Activated CD4-positive, alpha-beta T cell treated with anti-CD3 and anti-CD28 coated beads, Interleukin-2, amount 50 U/mL, for 24 hours (primary cell): ENCODE measurements at places on chromosomes 16 and 17.
A peak's percentile ranks its signal among the peaks of the same experiment; 100 is the strongest.

DNA sequence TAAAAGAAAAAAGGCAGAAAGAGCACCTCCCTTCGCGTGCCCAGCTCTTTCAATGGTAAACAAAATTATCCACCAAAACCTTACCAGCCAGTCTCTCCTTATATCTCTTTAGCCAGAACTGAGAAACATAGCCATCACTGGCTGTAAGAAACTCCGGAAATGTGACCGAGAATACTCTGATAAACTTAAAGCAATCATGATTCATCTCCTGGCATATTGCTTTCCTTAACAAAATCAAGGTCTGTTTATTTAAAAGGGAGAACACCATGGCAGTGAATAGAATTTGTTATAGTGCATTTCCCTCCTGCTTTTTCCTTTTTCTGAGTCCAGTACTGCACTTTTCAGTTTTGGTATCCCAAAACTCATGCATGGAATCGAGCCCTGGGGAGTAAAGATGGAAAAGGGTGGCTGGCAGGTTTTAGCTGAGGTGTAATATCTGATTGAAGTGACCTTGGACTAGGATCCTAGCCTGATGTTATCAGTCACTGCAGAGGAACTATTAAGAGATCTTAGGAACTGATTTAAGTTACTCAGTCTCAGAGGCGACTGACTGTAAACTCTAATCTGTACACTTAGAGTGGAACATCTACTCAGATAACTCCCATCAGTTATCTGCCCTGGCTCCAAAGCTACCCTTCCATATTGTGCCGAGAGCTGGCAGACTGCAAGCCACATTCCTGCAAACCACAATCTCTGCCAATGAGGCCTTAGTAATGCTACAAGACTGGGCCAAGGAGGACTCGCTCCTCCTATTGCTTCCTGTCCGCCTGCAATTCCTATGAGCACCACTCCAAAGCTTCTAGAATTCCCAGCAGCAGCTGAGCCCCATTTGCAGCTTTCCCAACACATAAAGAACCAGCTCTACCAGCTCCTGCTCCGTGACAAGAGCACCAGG, 7.4 kb upstream of the COX10 start:
- no peak for DNase-seq

GRCh38 chr17:65548269-65548969, 13.0 kb downstream of the AXIN2 start:
- no peak for DNase-seq

- DNase-seq = no peak
Measured at GRCh38 chr17:27355419-27355818, 61.5 kb downstream of the WSB1 start.

GRCh38 chr17:49742166-49742638, 21.7 kb downstream of the FAM117A start:
- DNase-seq = no peak

DNA sequence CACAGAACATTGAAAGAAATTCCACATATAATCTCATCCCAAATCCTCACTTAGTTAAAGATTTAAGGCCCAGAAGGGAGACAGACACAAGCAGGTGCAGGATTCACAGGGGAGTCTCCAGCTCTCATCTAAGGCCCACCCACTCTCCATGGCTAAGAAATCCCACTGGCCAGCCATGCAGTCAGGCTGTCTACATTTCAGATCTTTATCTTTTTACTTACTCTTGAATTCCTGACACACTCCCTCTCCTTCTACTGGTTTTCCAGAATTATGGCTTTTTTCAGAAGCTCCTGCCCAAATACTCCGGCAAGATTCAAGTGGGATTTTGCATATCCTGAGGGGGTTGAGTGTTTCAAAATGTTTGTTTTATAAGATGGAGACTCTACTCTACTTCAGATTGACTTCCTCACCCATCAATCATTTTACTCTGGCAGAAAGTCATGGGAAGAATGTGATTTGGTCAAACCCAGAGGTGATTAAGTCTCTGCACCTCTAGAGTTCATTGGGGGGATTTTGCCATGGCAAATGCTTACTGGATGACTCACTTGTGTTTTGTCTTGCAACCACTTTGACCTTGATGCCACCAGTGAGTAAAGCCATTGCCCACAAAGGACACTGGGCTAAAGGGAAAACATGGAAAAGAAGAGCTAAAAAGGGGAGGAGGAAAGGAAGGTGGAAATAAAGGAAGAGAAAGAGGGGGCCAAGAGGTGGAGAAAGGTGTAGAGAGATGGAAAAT, 688.8 kb upstream of the SALL1 start:
- no peak for DNase-seq

GRCh38 chr17:44892250-44892649, 7.0 kb downstream of the EFTUD2 start:
- DNase-seq = no peak

DNA sequence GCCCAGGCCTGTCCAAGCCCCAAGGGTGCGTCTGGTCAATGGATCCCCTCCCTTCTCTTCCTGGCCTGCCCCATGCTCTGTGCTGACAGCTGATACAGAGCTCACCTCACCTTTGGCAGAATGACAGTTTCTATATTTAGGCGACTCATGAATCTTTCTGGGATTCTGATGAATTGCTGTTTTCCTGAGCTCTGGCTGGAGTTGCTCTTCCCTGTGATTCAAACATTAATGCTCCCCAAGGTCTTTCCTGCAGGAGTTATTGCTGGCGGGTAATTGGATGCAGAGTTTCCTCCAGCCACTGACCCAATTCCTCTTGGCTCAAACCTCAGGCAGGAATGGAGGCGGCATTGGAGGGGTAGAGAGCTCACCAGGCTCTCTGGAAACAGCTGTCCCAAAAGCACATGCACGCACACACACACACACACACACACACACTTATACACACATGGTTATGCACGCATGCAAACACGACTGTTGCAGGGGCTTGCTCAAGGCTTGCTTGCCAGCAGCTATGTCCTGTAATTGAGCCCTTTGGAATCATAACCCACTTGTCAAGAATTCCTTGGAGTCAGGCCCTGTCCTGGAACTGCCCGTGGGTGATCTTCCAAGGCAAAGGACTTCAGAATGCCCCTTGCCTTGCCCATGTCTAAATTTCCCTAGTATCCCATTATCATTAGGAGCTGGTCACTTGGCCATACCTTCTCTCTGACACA, 128.8 kb downstream of the ASIC2 start:
- no peak for DNase-seq

DNA sequence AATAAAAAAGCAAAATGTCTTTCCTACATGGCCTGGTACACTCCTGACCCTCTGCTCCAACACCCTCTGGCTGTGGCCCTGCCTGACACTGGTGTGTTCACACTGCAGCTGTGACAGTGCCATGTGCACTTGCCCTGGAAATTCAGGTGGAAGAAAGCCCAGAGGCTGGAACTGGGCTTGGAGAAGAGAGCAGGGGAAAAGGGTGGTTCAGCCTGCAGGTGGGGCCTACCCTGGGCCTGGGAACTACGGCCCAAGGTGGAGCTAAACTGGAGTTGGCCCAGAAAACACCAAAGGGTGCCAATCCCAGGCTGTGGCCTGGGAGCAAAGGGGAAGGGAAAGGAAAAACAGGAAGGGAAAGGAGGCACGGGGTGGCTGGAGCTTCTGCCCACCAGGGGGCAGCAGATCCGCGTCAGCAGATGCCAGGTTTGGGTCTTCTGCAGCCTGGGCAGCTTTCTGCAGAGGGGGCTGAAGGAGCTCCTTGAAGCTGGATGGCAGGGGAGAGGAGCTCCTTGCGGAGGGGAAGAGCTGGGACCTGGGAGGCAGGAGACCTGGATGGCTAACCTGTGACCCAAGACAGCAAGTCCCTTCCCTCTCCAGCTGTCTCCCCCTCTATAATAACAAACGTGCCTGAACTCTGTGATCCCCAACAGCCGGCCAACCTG, 15.4 kb upstream of the CTCF start:
- peak; percentile 63 for DNase-seq

GRCh38 chr17:7437369-7437863, 1.9 kb upstream of the FGF11 start:
- DNase-seq = no peak

DNA sequence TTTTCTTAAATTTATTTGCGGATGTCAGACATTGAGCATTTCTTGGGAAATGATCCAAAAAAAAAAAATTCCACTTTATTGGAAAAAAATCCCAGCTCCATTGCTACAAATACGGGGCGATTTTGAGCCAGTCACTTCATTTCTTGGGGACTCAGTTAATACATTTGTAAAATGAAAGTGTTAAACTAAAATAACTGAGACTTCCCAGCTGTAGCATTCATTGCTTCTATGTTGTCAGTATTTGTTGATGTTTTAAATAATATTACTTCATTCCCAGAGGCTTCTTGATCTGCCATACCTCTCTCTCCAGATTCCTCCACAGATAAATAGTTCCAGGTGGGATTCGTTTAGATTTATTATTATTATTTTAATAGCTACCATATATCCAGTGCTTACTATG, 77.1 kb upstream of the HS3ST3A1 start:
- no peak for DNase-seq

DNA sequence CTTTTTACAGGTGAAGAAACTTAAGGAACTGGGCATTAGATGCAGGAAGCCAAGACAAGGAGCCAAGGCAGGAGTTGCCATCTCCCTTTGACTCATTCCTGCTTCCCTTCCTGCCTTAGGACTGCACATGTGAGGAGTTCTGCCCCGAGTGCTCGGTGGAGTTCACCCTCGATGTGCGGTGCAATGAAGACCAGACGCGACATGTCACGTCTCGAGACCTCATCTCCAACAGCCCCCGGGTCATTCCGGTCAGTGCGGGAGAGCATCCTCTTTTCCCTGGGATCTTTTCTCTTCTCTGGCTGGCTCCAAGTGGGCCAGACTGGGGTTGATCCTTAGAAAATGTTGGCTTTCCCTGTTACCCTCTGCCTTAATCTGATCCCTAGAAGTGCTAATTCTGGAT, 6.6 kb downstream of the POLR2C start:
- no peak for DNase-seq

DNA sequence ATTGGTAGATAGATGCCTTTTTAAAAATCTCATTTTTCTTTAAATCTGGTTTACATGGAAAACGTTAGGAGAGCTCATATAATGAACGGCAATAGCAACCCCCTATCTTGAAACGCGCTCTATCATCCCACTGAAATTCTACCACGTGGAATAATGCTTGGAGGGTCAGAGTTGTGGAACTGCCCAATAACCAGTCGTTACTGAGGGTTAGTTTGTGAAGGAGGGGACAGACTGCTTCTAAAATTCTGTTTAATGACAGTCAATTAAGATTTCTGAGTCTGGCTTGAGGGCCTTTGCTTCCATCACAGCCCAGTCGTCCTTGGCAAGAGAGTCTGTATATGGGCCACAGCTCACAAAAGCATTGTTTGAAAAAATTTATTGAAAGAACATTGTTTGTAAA, 482 bp downstream of the IRF8 start:
- no peak for DNase-seq

DNA sequence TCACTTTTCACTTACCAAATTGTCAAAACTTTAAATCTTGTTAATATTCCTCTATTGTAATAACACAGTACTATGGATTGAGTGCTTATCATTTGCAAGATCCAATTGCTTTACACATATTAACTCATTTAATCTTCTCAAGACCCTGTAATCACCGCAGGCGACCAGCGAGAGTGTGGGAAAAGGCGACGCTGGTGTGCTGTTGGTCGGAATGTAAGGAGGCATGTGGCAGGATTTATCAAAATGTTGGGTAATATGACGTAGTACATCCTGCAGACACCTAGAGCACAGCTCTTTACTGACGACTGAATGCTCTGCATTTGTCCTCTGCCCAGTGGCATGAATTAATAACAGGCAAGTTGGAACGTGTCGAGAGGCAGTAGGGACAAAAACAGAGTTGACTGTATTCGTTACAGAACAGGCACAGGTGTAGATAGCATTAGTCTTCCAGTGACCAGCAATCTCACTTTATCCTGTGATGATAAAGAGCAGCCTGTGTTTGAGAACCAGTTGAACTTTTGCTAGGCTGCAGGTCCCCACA, 80.3 kb downstream of the TNRC6C start:
- DNase-seq = no peak
